ENCODE measurements at places on chromosomes 2 and 18.

- no peak for DNase-seq
Observed at GRCh38 chr2:191479680-191480023, 198.3 kb upstream of the NABP1 start.

DNA sequence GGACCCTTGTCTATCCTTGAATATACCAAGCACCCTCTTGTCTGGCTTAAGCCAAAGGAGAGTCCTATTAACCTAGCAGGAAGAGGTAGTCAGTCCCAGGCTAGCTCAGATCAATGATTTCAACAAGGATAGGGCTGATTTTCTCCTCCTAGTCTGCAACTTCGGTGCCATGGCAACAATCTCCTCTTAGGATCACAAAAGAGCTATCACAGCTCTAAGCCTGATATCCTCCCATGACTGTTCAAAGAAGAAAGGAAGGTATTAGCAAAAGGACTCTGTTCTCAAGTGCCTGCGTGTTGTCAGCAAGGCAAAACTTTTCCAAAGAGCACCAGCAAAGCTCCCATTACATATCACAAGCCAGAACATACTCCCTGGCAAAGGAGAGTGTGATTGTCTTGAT is 58.7 kb upstream of the DDX18 start:
- no peak for DNase-seq

DNA sequence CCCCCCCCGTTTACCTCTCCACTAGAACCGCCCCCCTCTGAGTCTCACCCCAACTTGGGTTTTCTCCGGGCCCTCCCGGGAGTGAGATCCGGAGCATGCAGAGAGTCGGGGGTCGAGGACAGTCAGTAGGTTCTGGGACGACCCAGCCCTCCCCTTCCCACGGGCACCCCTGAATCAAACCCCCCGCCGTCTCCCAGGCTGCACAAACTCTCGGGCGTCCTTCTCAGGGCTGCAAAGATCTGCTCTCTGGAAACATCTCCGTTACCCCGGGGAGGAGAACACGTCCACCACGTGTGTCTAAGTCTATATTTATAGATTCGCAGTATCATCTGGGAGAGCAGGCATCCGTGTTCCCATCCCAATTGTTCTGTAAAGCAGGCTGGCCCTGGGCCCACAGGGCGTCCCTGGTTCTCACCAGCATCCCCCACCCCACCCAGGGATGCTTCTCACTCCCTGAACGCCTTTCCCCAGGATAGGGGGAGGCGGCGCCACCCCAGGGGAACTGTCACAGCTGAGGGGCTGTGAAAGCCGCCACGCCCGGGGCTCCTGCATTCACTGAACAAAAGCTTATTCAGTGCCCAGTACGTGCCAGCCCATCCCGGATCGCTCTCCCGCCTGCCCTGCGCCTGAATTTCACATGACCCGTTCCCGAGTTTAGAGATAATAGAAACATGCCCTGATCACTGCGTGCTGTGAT is 765 bp upstream of the DIPK1C start:
- DNase-seq: no peak

DNA sequence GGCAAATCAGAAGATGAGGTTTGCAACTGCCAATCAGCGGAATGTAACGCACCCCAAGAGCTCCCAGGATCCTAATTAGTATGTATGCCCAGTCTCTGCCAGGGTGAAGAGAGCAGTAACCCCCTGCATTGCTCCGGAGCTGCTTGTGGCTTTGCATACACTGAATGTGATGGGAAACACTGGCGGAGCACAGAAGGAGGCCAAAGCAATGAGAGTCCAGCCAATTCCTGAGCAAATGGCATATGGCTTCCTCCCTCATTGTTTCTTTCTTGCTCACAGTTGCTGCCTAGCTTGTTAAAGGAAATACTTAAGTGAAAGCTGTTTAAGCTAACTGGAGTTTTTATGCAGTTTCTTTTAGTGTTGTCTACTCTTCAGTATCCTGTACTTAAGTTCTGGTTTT is 343.5 kb upstream of the NT5C1B start:
- no peak for DNase-seq

DNA sequence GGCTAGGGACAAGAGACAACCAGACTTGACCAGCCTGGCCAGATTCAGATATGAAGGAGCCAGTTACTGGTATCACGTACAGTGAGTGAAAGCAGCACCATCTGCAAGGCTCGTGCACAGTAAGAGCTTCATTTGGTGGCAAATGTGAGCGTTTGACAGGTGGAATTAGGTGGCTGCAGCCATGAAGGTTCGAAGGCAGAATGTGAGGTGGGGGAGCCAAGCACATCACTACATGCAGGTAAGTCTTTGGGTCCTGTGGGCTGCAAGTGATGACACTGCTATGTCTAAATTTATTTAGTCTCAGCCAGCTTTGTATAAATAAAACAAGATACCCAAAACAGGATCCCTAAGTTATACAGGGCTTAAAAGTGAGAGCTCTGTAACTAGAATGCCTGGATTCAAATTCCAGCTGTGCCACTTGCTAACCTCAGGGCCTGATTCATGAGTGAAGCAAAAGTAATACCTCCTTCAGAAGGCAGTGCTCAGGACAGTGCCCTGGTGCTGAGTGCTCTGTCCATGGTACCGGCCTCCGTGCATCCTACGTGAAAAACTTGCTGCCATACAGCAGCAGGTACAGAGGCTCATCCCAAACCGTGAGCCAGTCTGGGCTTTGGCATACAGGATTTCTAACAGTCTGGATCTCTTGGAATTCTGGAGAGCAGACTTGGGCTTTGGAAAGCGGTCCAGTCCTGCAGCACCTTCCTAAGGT is 18.6 kb downstream of the DDX18 start:
- DNase-seq: no peak

DNA sequence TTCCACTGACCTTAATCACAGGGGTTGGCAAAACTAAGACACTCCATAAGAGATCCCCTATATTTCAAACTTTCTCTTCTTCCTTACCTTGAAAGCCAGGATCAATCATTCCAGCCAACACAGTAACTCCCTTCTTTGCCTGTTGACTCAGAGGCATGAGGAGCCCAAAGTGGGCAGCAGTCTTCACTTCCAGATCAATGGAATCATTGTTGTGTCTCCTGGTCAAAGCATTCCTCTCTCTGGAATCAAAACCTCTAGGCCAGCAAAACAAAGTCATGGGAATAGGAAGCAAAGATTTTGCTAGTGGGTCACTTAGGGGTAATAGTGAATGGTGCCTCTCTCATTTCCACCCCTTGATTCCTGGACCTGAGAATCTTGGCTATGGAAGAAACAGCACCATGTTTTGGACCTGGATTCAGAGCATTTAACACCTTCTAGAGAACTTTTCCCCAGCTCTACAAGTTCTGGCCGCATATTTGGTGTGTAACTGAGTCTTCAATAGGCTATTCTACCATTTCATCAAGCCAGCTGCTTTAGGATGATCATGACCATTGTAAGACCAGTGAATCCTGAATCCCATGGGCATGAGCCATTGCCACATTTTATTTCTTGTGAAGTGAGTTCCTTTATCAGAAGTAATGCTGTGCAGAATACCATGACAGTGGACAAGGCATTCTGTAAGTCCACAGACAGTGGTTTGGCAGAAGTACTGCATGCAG is 65.7 kb upstream of the SERPINE2 start:
- DNase-seq: no peak

DNA sequence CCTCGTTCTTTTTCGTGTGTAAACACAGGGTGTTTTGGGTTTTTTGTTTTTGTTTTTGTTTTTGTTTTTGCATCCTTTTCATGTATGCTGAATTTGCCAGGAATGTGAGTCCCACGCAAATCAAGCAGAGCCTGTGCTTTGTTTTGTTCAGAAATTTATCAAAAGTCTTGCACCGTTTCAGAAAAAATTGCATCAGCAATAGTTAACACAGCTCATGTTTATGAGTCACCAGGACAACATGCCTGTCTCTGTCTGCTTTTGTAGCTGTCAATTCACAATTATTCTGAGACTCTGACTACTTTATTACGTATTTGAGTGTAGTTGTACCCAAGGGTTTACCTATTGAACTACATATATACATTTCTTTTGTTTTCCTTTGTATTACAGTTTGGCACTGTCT is 38.3 kb downstream of the MRPL44 start:
- no peak for DNase-seq
